ENCODE measurements at places on chromosomes 5 and 9. TPM values are rescaled to one million over a fixed set of nuclear protein-coding genes. Genes with fewer than 3 reads are reported as not detected.

MACROH2A1 gene
- 202 TPM for polyA plus RNA-seq

GPR150 gene
- polyA plus RNA-seq = 0.36 TPM

PCDHB3 gene
- not detected for polyA plus RNA-seq

OR13C4 gene
- not detected for polyA plus RNA-seq

HRCT1 gene
- 12.7 TPM for polyA plus RNA-seq

RNF180 gene
- polyA plus RNA-seq = 0.57 TPM

All from sigmoid colon (tissue), 7 donors.